ENCODE measurements at places on chromosomes 12 and 14.

DNA sequence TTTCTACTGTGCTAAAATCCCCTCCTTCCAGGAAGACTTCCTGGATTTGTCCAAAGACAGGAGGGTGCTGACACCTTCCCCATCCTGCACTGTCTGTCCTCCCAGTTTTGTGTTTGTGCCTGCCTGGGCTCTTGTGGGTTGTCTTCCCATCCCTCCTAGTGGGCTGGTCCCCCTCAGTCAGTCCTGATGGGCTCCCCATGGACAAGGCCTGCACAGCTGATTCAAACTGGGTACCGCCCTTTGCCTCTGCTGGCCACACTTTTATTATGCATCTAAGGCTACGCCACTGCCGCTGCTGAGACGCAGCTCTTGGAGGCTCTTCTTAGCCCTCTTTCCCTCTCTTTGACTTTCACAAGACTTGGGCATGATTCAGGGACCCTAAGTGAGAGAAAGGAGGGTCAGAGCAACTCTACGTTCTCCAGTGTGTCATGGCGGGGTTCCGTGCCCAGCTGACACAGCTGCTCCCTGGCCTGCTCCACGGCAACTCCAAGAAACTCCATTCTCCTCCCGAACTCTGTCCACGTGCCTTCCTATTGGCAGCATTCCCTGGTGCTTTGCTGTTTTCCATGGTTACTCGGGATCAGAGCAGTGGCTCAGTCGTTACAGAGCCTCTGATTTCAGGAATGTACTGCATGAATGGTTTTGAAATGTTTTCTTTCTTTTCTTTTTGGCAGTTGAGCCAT is 3.8 kb upstream of the KRT85 start:
- DNase-seq: no peak

- DNase-seq: no peak
Observed at GRCh38 chr14:25150934-25151790, 101.2 kb upstream of the STXBP6 start.

DNA sequence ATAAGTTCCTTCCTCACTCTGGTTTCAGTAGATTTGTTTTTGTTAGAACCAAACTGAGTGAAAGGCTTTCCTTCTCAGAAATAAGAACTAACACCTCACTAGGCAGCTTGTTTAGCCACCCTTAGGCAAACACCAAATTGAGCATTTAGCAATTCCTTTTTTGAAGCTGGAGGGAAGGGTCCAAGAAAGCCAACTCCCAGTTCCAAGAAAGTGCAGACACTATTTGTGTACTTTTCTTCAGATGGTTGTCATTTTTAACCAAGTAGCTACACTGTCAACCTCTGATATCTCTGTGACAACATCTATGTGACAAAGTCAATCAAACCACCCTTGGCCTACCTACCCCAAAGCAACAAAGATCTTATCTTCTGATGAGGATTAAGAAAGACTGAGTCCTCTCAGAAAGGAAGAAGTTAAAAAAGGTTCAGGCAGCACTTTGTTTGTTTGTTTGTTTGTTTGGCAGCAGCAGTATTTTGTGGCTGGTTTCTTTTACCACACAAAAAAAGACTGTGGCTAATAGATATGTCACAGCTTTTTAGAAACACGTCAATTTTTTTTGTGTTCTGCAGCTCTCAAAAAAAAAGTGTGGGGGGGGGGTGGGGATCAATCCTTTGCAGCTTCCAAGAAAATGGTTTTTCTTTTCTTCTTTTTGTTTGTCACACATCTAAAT is 203.8 kb downstream of the CRADD start:
- DNase-seq: no peak

DNA sequence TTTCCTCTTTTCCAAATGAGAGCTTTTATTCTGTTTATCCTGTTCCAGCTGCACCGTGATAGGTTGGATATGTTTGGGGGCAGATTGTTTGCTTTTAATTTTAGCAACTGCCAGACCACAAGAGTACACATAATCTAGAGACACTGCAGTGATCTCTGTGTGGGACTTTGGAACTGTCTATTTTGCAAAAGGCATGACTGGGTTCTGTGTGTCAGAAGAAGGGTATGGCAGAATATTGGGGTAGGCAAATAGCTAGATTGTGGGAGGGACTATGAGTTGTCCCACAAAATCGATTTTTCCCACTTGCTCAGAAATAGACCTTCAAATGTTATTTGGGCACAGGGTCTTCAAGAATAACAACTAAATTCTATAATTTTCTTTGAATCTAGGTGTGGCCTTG is 275.9 kb upstream of the KITLG start:
- DNase-seq: no peak

- no peak for DNase-seq
Observed at GRCh38 chr14:49362916-49363315, 223.3 kb downstream of the RPS29 start.

Data from stimulated activated CD4-positive, alpha-beta T cell treated with anti-CD3 and anti-CD28 coated beads, Interleukin-15, amount 100 ng/mL, for 1 hour (primary cell).